ENCODE measurements at places on chromosomes 7 and 10. TPM values are rescaled to one million over a fixed set of nuclear protein-coding genes. Genes with fewer than 3 reads are reported as not detected.

- no peak for DNase-seq
These were observed 22.4 kb downstream of the ATXN7L1 start for GRCh38 chr7:105853931-105854419.

- no peak for DNase-seq
These were observed 185.3 kb upstream of the PLPP4 start for GRCh38 chr10:120271696-120272095.

CTAGE15 gene
- not detected for total RNA-seq

DNA sequence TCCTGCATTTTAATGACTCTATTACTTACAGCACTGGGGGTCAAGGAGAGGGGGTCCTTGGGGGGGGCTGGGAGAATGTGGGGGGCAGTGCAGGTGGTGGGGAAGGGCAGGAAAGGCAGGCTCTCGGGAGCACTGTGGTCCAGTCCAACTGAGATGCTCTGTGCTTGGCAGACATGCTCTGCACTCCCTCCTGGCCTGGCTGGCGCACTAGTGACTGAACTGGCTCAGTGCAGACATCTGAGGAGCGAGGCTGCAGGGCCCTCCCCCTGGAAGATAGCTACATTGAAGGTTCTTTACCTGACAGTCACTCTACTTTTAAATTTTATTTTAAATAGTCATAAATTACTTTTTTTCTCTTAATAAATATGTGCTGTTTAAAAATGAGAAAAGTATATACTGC, 105.7 kb downstream of the NEURL1 start:
- no peak for DNase-seq

GRCh38 chr7:1555046-1555812, 776 bp downstream of the TMEM184A start:
- DNase-seq = no peak

- no peak for DNase-seq
These were observed 41.1 kb upstream of the NUPR2 start for GRCh38 chr7:56157238-56157790.

DNA sequence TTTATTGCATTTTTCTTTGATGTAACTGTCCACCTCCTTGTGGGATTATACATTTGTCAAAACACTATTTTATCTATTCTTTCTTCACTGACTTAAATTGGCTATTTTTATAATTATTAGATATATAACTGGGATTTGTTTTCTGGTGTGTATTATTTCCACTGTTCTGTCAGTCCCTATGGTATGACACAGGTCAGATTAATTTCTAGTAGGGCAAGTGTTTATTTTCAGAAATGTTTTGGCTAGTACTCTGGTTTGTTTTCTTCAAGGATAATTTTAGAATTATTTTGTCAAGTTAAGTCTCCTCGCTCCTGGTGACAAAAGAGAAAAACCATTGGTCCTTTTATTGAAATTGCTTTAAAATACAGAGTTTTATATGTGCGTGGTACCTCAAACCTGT, 91.3 kb downstream of the MPLKIP start:
- DNase-seq = no peak

GRCh38 chr7:37833107-37833817, 15.1 kb upstream of the NME8 start:
- DNase-seq = no peak

DNA sequence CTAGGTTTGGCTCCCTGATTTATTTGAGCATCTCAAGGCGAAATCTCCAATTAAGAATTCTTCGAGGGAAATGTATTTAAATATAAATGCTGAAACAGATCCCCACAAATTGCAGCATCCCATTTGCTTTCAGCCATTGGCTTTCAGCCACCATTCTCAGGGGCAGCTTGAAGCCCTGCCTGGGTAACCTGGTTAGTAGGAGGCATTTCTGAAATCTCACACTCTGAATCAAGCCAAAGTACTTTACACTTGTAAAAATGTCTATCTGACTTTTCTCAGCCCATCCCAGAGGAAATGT, 49.1 kb downstream of the GCC1 start:
- DNase-seq = no peak

PSTK gene
- total RNA-seq = 2.1 TPM

SLC26A3 gene
- 0.33 TPM for total RNA-seq

- no peak for DNase-seq
These were observed 1.5 kb upstream of the RALA start for GRCh38 chr7:39621784-39622411.

GRCh38 chr10:114070710-114071109, 27.0 kb downstream of the ADRB1 start:
- no peak for DNase-seq

DNA sequence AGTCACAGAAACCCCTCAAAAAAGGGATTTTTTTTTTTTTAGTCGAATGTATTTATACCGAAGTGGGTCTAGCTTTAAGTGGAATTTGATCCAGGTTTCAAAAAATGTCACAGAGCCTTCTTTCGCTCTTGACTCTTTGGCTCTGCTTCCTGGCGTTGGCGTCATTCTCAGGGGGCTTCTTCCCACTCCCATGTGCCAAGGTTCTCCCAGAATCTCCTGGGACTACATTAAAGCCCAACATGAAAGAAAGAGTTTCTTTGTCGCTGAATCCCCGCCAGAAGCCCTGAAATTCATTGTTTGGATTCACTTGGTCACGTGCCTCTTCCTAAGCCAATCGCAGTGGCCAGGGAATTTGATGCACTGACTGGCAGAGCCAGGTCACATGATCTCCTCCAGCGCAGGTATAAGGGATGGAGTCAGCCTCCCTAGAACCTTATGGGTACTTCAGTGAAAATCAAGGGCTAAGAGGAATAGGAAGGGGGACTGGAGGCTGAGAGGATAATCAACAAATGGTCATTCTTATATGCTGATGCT, 101.2 kb downstream of the RPS24 start:
- no peak for DNase-seq

- DNase-seq = no peak
These were observed 804 bp downstream of the BCAP29 start for GRCh38 chr7:107580716-107581383.

CALY gene
- total RNA-seq = not detected

- no peak for DNase-seq
These were observed 133.6 kb downstream of the BMPER start for GRCh38 chr7:34038816-34039470.

MYH16 gene
- total RNA-seq = not detected

GSTO2 gene
- 0.80 TPM for total RNA-seq
